ENCODE measurements at places on chromosomes 2 and 18.

DNA sequence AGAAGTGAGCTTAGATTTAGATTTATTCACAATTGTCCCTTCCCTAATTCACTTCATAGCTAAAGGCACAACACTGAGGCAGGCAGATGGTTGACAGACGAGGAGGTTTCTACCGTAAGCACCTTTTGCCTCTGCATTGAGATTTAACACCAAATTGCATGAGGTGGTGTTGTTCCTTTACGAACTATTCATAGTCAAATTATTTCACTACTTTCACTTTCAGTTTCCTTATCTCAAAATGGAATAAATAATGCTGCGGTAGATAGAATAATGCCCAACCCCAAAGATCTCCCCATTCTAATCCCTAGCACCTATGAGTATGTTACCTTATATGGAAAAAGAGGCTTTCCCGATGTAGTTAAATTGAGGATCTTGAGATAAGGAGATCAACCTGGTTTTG is 58.9 kb upstream of the LINC00305 start:
- no peak for DNase-seq

DNA sequence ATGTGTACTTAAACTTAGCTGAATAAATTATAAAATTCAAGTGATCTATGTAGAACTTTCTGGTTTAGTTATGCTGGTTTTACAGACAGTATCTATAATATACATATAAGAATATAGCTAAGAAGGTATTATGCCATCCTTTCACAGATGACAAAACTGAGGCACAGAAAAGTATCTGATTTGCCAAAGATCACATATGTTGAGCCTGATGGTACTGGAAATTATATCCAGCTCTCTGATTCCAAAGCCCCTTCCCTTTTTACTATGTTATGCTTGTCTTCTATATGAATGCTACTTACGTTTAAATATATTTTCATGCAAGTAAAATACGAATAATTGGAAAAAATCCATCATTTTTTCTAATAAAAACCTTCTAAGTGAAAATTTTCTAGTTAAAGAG is 1631.3 kb downstream of the DPP10 start:
- DNase-seq: no peak

DNA sequence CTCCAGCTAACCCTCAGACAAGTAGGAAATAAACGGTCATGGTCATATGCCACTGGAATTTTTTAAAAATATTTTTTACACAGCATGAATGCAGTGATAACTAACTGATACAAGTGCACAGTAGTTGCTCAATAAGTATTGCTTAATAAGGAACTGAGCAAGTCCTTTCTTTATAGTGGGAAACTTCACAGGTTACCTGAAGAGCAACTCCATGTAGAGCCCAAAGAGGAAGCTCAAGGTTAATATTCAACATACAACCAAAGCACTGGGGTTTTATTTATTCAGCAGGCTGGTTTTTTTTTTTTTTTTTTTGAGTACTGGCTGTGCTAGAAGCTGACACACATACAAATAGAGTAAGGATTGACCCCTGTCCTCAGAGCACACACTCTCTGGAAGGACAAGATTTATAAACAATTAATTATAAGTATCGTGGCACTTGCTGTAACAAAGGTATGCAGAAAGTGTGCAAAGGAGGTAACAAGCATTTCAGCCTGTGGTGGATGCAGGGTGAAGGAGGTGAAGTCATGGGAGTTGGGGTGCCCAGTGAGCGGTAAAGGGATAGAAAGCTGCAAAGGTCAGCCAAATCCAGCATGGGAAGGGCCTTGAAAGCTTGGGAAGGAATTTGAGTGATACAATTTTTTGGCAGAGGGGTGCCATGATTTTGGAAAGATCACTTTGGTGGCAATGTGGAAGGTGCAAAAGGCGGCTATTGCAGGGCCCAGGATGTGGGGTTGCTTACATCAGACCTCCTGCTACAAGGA is 52.7 kb downstream of the ATOH8 start:
- DNase-seq: no peak

DNA sequence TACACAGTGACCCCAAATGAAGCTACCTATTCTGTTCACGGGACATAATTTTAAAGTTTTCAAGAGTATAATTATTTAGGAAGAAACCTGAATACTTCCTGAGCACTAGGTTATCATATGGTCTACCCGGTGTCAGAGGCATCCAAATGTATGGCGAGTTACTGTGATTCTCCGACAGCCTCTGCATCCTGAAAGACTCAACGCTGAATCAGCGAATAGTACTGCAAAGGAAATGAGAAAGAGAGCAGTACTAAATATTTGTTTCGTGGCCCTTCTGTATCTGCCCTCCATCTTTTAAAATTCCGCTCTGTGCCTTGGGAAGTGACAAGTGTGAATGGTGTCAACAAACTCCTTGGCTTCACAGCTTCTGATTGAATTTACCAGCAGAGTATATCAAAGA is 358.0 kb upstream of the ZEB2 start:
- DNase-seq: no peak

DNA sequence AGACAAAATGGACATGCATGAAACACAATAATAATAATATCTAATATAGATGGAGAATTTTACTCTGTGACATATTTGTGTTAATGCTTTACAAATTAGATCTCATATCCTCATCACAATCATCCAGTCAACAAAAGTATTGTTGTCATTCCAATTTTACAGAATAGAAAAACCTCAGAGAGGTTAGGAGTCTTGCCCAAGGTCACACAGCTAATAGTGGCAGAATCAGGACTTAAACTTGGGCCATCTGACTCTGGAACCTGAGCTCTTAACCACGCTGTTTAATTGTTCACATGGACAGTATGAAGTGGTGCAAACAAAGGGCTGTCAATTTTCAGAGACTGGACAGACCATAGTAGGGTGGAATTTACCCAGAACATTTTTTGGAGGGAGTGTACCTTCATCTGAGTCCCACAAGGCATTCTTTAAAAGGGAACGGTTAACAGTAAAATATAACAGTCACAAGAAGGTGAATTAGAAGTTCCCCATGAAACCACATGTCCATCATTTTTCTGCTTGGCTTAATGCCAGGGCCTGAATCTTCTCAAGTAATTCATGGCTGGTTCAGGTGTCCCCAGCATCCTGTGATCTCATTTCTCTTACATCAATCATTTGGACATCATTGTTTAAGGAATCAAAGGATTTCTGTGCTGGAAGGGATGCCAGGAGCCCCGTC is 35.4 kb upstream of the CCDC93 start:
- DNase-seq: no peak

DNA sequence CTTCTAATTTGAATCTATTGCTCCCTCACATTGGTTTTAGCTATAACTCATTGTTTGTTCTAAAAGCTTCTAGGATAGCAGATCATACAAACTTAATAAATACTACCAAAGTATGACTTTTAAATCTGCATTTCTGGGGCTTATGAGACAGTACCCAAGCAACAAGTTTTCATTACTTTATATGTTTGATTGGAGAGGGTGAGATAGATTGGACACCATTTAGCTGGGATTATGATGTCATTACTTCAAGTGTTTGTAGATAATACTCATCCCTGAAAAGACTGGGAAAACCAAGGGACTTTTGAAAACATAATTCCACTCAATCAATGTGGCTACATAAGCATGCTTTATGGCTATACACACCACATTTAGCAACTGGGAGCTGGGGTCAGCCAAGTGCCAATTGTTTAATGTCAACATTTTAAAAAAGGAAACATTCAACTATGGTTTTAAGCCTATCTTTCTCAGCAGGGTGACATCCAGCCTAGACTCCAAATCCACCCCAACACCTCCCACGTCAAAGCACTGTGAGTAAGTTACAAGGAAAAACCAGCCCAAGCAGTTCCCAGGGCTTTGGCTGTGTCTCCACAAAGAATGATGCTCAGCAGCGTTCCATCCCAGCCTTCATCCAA is 119.9 kb downstream of the ETAA1 start:
- no peak for DNase-seq

- DNase-seq: no peak
Measured at GRCh38 chr2:501130-501529, 176.1 kb downstream of the TMEM18 start.

DNA sequence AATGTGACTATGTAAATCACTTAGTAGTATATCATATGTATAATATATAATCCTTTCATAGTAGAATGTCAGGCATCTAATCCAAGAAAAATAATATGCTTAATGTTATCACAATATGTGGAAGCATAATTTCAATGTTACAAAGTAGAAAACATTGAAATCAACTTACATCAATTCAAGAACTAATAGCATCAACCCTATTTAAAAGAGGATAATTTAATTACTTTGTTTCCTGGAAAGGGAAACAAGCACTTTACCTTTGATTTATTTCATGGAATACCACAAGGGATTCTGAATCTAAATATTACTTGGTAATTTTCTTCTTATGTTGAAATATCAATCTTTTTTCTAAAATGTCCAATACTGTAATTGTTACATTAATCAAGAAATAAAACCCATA is 30.6 kb upstream of the SOCS6 start:
- DNase-seq: no peak

DNA sequence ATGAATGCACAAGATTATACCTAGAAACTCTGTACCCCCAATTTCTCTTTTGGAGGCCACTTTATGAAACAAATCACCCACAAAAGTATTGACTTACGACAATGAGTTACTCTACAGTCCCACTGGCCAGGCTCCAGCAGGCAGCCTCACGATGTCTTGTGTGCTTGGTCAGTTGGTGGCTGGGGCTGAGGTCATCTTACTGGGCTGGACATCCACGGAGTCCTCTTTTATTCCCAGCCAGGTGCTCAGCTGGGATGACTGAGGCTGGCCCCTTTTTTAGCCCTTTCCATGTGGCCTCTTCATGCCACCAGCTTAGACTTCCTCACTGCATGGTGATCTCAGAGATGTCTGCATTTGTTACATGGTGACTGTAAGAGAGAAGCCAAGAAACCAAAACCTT is 8.9 kb upstream of the ID2 start:
- DNase-seq: no peak

- DNase-seq: no peak
Measured at GRCh38 chr18:80250740-80251364, 3.5 kb upstream of the PARD6G start.

DNA sequence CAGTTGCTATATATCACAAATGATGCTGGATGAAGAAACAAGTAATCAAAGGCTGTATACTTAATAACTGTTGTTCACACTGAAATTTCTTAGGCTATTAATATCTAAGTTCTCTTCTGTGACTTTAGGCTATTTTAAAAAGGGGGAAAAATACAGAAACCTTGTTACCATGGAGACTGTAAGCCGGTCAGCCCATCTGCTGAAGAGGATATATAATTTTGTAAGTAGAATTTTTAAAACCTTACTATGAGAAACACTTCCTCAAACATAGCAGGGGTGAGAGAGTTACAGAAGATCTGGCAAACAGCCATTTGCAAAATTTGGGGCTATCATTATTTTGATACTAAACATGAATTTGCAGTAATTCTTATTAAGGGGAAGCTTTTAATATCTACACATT is 27.8 kb downstream of the CACNB4 start:
- no peak for DNase-seq

GRCh38 chr2:200695191-200695590 is 109.4 kb downstream of the AOX1 start:
- DNase-seq: no peak

DNA sequence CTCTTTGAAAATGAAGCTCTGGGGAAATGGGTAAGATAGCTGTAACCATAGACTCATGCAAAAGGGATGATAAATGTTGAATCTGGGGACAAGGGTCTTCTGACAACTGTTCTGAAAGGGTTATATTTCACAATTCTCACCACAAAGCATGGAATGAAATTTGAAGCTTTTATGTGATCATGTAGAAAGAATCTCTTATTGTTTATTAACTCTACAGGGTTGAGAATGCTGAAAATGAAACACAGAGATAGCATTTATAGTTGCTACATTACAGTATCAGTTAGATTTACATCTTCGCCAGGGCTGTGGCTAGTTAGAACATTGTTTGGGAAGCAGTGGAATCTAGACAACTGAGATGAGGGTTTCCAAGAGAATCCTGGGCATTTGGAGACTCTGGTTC is 97.4 kb upstream of the LHCGR start:
- DNase-seq: no peak

DNA sequence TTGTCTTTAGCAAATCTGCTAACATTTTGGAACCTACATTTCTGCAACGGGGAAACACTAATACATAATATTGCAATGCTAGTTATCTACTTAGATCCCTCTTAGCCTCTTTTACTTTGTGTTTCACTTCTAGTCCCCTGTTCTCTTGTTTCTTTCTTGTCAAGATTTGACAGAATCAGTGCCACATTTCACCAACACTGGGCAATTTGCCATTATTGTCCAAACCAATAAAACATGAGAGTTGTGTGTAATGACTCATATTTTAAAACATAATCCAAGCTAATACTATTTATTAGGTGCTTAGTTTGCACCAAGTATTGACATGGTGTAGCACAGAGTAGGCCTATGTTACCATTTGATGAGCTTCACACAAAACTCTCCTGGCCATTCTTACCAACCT is 33.7 kb upstream of the ACVR1C start:
- DNase-seq: no peak

- DNase-seq: no peak
Measured at GRCh38 chr2:148565272-148565894, 79.2 kb upstream of the EPC2 start.

DNA sequence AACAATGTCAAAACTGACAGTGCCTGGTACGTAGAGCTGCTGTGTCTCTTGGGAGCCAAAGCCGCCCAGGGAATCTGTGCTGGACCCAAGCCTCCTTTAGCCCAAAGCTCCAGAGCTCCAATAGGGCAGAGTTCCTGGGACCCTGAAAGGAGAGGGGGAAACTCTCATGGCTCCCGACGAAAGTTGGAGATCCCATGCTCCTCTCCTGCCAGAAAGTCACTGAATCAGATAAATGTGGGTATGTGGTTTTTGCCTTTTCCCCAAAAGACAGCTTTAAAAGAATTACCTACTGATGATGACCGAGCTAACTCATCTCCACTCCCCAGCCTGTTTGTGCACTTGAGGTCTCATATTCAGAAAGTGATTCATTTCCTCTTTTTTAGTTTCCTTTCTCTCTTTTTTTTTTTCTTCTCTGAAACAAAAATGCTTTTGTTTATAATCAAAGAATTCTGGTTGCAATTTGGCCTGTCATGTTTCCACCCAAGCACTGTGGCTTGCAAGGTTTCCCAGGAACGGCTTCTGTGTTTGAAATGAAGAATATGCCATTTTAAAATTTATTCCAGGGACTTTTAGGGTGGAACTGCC is 14.1 kb upstream of the PMAIP1 start:
- no peak for DNase-seq

DNA sequence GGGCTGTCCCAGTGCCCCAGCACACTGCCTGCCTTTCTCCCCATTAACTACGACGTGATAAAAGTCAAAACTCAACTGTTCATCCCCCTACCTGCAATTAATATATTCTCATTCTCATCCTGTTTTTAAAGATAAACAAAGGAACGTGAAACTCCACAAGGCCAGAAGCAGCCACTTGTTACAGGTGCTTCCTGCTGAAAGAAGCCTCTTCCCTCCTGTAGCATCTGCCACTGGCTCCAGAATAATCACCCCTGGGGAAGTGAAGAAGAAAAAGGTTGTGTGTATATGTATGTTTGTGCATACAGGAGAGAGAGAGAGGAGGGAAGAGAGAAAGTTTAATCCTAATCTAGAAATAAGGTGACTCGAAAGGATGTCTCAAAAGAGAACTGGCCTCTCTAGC is 27.1 kb downstream of the KIAA2012 start:
- DNase-seq: no peak

- DNase-seq: no peak
Measured at GRCh38 chr2:136025057-136025973, 39.9 kb upstream of the DARS1 start.
